ENCODE measurements at places on chromosomes 2 and 18.

- no peak for DNase-seq
Measured at GRCh38 chr2:60886991-60887390, 5.6 kb downstream of the REL start.

DNA sequence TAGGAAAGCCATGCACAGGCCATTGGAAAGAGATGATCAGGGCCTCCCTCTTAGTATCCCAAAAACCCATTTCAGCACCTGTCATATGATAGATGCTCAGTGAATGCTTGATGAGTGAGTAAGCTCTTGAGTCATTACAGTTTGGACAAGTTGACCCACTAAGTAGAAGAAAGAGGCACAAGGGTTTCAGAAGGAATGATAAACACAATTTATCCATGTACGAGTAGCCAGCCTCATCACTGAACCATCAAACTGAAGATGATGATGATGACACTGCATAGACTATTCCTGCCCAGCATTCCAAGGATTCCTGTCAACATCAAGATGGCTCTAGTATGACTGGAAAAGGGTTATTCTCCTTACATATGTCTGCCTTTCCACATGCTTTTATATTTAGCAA, 596.0 kb downstream of the BCL11A start:
- DNase-seq: no peak

GRCh38 chr18:64734063-64734462, 585.2 kb upstream of the LINC00305 start:
- no peak for DNase-seq

- DNase-seq: no peak
Measured at GRCh38 chr18:37251679-37252078, 313.9 kb downstream of the CELF4 start.

GRCh38 chr2:68172990-68173700, 15.5 kb downstream of the PNO1 start:
- DNase-seq: no peak

DNA sequence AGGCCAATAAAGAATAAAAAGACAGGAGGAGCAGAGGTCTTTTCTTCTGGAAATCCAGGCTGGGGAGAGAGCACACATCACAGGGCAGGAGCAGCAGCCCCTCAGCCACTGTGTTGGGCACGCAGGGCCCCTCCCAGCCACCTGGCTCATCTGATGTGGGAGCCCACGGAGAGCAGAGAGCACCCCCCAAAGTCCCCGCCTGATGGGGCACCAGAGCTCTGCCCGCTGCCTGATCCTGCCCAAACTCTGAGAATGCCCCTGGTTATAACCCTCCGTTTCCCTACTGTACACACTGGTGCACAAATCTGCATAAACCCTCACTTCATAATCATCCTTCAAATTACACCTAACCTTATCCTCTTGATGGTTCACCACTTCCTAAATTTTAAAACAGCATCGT, 111.3 kb downstream of the HDAC4 start:
- DNase-seq: no peak

DNA sequence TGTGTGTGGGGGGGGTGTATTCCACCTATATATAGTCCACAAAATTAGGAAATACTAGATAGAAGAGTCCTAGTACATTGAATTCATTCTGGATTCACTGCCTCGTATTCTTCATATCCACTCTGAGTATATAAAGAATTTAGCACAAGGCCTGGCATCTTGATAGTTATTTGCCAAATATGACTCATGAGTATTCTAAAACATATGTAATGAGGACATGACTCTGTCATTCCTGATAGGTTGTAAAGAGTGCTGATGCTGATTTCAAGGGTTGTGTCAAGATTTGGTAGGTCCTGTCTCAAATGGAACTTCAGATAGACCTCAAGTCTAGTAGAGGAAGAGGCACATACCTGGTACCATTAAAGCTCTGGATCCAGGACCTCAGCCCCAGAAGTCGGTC, 173.4 kb upstream of the BOD1L2 start:
- no peak for DNase-seq

GRCh38 chr18:58716060-58716756, 44.9 kb downstream of the MALT1 start:
- no peak for DNase-seq

DNA sequence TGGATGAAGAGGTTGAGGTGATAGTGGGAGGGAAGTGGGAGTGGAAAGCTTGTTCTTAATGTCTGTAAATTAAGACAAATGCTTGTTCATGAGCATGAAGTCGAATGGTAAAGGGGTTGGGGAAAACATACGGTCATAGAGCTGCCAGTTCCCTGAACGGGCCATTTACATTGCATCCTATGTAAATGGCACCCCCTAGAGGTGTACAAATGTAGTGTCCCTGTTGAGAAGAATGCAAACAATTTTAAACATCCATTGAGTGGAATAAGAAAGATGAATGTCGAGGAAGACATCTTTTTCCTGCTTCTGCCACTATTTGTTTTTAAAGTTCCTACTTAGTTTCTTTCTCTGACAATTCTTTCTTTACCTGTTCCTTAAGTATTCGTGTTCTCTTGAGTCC, 155.7 kb downstream of the RDH14 start:
- no peak for DNase-seq

Measured in WTC11 (cell line).